Activated naive CD4-positive, alpha-beta T cell treated with anti-CD3 and anti-CD28 coated beads for 36 hours (primary cell): ENCODE measurements at places on chromosomes 16 and 17. TPM values are rescaled to one million over a fixed set of nuclear protein-coding genes. Genes with fewer than 3 reads are reported as not detected.

Gene ALOX12B
- 2.0 TPM for total RNA-seq

Gene ACACA
- total RNA-seq, result 59.8 TPM

Gene WNT3
- total RNA-seq, result not detected

GRCh38 chr17:20010099-20010863, 1.1 kb downstream of the SPECC1 start:
- peaks cover 8% of the 10 kb centered on the region for H3K4me1 ChIP-seq
- DNase-seq, result peak; percentile 15
- peaks cover 55% of the 10 kb centered on the region for H3K27me3 ChIP-seq

- no peak for DNase-seq
- H3K27ac ChIP-seq, result no peak overlapping the region
- no peaks in the 10 kb centered on the region for H3K27me3 ChIP-seq
- H3K36me3 ChIP-seq, result no peaks in the 10 kb centered on the region
These were observed 1062.7 kb upstream of the EEF2KMT start for GRCh38 chr16:6160303-6160702.

Gene VPS35
- 93.0 TPM for total RNA-seq

GRCh38 chr17:83084621-83085056, 5.2 kb downstream of the METRNL start:
- H3K4me1 ChIP-seq, result peaks cover 21% of the 10 kb centered on the region
- peak overlapping the region; percentile 83 for H3K27ac ChIP-seq
- no peak for DNase-seq
- H3K27me3 ChIP-seq, result peaks cover 5% of the 10 kb centered on the region

Gene HOXB6
- total RNA-seq, result not detected

DNA sequence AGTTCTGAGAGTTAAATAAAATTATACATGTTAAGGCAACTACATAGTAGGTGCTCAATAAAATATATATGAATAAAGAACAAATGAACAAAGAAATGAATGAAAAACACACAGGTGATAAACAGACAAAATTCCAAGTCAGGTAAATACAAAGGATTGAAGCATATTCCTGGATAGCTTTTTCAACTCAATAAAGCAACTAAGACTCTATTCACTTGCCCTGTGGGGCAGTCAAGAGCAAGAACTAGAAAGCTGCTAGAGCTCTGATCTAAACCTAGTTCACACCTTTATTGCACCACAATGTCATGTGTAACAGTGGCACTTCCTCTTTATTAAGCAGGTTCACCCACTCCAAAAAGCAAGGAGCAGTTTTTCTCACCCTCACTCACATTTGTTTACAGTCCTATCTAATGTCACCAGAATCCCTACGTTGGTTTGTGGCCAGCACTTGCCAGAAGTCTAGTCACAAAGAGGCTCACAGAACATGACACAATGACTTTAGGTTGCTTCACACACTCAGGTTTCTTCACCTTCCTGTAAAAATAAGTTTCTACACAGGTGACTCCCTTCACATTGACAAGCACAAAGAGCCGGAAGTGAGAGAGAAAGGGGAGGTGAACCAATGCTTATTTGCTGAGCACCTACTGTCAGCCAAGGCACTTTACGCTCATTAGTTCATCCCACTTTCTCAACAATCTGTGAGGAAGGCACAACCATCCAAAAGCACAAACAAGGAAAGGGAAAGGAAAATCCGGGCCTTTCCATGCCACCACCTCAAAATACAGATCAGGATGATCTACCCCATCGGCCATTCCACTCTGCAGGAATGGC, 70.8 kb downstream of the XPO6 start:
- H3K4me3 ChIP-seq, result peak overlapping the region; percentile 70
- peaks cover 87% of the 10 kb centered on the region for H3K4me1 ChIP-seq
- DNase-seq, result peak; percentile 91
- peaks cover 46% of the 10 kb centered on the region for H3K36me3 ChIP-seq

DNA sequence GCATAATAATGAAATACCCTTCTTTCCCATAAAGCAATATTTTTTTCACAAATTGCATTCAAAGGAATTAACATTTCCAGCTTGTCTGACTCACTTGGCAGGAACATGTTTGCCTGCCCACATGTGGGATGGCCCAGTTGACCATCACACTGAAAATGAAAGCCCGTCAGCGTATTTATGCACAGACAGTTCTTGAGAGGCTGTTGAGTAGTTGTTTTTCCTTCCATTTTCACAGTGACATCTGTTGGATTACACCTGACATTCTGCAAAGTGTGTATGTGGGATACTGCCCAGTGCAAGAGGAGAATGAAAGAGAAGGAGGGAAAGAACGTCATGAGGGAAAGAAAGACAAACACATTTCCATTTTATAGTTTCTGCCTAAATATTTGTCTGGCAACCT, 29.7 kb downstream of the HS3ST4 start:
- H3K4me1 ChIP-seq, result no peaks in the 10 kb centered on the region
- no peak overlapping the region for H3K4me3 ChIP-seq
- H3K27ac ChIP-seq, result no peak overlapping the region
- H3K27me3 ChIP-seq, result peaks cover 4% of the 10 kb centered on the region

DNA sequence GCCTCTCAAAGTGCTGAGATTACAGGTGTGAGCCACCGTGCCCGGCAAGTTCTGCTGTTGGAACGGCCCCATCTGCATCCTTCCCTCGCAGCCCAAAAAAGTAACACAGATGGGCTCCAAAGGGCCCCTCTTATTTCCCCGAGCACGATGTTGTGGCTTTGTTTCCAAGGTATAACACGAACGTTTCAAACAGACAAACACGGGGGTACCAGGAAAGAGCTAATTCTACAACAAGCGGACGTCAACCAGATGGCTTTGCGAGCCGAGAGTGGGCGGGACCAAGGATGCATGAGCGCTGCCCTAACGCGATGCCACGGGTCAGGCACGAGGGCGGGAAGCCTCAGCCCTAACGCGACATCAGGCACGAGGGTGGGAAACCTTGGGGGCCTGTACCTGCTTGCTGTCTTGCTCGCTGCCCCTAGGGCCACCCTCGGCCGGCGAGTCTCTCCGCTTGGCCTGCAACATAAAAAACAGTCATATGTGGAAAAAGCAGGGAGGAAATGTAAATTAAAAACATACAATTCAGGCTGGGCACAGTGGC, 24.2 kb downstream of the UNKL start:
- no peak for DNase-seq
- H3K27ac ChIP-seq, result no peak overlapping the region
- no peaks in the 10 kb centered on the region for H3K36me3 ChIP-seq
- no peak overlapping the region for H3K4me3 ChIP-seq
- no peaks in the 10 kb centered on the region for H3K27me3 ChIP-seq

- H3K4me1 ChIP-seq, result peaks cover 21% of the 10 kb centered on the region
- no peaks in the 10 kb centered on the region for H3K27me3 ChIP-seq
- DNase-seq, result peak; percentile 26
These were observed 60.7 kb downstream of the WSB1 start for GRCh38 chr17:27354491-27355081.

Gene PYDC1
- not detected for total RNA-seq

GRCh38 chr17:13484020-13484419, 117.7 kb downstream of the HS3ST3A1 start:
- H3K4me3 ChIP-seq, result no peak overlapping the region
- H3K36me3 ChIP-seq, result no peaks in the 10 kb centered on the region
- no peaks in the 10 kb centered on the region for H3K4me1 ChIP-seq
- peaks cover 5% of the 10 kb centered on the region for H3K27me3 ChIP-seq
- H3K27ac ChIP-seq, result no peak overlapping the region

DNA sequence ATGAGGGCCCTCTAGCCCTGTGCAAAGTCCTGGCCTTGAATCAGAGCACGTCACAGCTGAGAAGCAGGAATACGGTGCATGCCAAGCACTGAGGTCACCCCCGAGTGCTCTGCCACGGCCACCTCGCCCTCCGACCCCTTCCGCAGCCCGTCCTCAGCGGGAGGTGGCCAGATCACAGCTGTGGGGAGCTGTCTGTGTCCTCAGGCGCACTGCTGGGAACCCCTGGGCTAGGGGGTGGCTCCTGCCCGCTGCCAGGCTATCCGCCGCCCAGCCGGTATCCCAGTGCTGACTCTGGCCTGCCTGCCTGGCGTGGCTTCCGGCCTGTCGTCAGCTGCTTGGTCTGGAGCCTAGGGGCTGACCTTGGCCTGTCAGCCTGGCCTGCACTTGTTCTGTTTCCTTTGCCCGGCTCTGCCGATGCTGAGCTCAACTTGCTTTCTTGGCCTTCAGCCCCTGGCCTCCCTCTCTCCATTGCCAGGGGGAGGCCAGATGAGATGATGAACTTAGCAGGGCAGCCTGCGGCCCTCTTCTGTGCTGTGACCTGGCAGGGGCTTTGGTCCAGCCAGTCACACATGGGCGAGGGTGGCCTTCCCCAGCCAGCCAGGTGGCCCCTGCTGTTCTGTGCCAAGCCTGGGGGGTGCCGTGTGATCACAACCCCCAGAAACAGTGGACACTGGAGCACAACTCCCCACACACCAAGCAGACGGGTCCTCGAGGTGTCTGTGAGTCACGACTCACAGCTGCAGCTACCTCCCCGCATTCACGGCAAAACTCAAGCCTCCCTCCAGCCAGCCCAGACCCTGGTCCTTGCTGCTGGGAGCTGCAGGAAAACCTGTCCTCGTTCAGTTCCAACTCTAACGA, 77.3 kb downstream of the ZDHHC7 start:
- no peaks in the 10 kb centered on the region for H3K27me3 ChIP-seq
- H3K4me1 ChIP-seq, result no peaks in the 10 kb centered on the region
- H3K27ac ChIP-seq, result no peak overlapping the region
- DNase-seq, result no peak
- no peaks in the 10 kb centered on the region for H3K36me3 ChIP-seq

GRCh38 chr16:6861135-6861814, 471.4 kb upstream of the RBFOX1 start:
- DNase-seq, result no peak
- H3K27ac ChIP-seq, result no peak overlapping the region
- no peaks in the 10 kb centered on the region for H3K36me3 ChIP-seq
- no peak overlapping the region for H3K4me3 ChIP-seq

GRCh38 chr17:6507535-6507934, 48.8 kb downstream of the PITPNM3 start:
- no peaks in the 10 kb centered on the region for H3K27me3 ChIP-seq
- no peak for DNase-seq
- no peaks in the 10 kb centered on the region for H3K36me3 ChIP-seq
- H3K4me3 ChIP-seq, result no peak overlapping the region
- no peaks in the 10 kb centered on the region for H3K4me1 ChIP-seq

Gene CARD14
- total RNA-seq, result not detected

Gene CNGB1
- total RNA-seq, result not detected

Gene CD79B
- 24.3 TPM for total RNA-seq

DNA sequence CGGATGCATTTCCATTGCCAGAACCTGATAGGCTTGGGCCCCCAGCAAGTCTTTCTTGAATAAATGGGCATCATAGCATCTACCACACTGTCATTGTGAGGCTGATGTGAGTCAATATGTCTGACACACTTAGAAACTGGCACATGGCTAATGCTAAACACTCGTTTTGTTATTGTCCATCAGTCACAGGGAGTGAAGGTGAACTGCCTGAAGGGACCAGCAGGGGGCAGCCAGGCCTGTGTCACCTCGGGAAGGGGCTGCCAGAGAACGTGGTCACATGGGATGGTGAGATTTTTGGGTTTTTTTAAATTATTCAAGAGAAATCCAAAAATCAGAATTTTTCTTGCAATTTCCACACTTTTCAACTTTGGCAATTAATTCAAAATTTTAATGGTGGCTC, 831 bp upstream of the RCVRN start:
- DNase-seq, result peak; percentile 34
- H3K27me3 ChIP-seq, result peaks cover 3% of the 10 kb centered on the region
- H3K36me3 ChIP-seq, result no peaks in the 10 kb centered on the region
- no peak overlapping the region for H3K27ac ChIP-seq
- no peaks in the 10 kb centered on the region for H3K4me1 ChIP-seq

- peaks cover 44% of the 10 kb centered on the region for H3K4me1 ChIP-seq
- no peak overlapping the region for H3K4me3 ChIP-seq
- peaks cover 34% of the 10 kb centered on the region for H3K36me3 ChIP-seq
- no peaks in the 10 kb centered on the region for H3K27me3 ChIP-seq
- DNase-seq, result no peak
- H3K27ac ChIP-seq, result no peak overlapping the region
These were observed 17.0 kb downstream of the N4BP1 start for GRCh38 chr16:48592839-48593429.

GRCh38 chr16:78396046-78396445, 296.6 kb downstream of the WWOX start:
- DNase-seq, result no peak
- H3K4me3 ChIP-seq, result no peak overlapping the region
- peaks cover 18% of the 10 kb centered on the region for H3K36me3 ChIP-seq
- no peak overlapping the region for H3K27ac ChIP-seq
- H3K4me1 ChIP-seq, result no peaks in the 10 kb centered on the region

Gene SMIM5
- not detected for total RNA-seq

DNA sequence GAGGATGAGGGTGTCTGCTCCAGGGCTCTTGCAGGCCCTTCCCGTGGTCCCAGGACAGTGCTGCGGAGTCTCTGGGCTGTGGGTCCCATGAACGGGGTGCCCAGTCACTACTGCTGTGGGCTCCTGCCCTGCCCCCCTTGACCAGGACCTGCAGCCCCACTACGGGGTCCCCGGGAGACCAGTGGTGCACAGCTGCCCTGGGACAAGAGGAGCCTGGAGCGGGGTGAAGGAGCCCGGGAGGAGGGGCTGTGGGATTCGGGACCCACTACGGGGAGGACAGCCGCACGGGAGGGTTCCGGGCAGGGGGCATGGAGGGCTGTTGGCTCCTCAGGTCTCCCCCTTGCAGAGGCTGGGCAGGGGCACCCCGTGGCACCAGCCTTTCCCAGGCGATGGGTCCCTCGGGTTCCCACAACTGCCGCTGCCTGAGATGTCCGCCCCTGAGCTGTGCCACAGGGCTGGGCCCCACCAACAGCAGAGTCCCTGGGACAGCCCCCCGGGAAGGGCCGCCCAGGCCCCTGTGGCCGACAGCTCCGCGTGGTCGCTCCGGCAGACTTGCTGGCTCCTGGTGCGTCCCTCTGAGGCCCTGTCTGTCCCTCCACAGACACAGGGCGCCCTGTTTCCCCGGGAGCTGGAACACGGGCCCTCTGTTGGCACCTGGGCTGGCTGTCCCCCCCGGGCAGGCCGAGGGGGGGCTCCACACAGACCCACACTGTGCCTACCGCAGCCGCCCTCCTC, 52.1 kb upstream of the GNG13 start:
- H3K4me1 ChIP-seq, result no peaks in the 10 kb centered on the region
- no peak for DNase-seq
- no peak overlapping the region for H3K4me3 ChIP-seq

- DNase-seq, result no peak
- H3K27ac ChIP-seq, result no peak overlapping the region
- H3K4me1 ChIP-seq, result peaks cover 7% of the 10 kb centered on the region
- H3K36me3 ChIP-seq, result no peaks in the 10 kb centered on the region
- H3K4me3 ChIP-seq, result no peak overlapping the region
These were observed 37.7 kb upstream of the ALDH3A2 start for GRCh38 chr17:19610879-19611278.

Gene PIMREG
- total RNA-seq, result 18.1 TPM

Gene CSF3
- total RNA-seq, result not detected

- H3K27me3 ChIP-seq, result peaks cover 10% of the 10 kb centered on the region
- no peaks in the 10 kb centered on the region for H3K36me3 ChIP-seq
- DNase-seq, result no peak
- no peaks in the 10 kb centered on the region for H3K4me1 ChIP-seq
- H3K27ac ChIP-seq, result no peak overlapping the region
- H3K4me3 ChIP-seq, result no peak overlapping the region
These were observed 239.6 kb upstream of the FOXF1 start for GRCh38 chr16:86270696-86271095.

Gene KRTAP1-5
- not detected for total RNA-seq

Gene CLEC18C
- total RNA-seq, result 0.31 TPM

- DNase-seq, result no peak
- H3K4me1 ChIP-seq, result no peaks in the 10 kb centered on the region
- H3K36me3 ChIP-seq, result peaks cover 5% of the 10 kb centered on the region
These were observed 41.0 kb downstream of the CHCT1 start for GRCh38 chr17:60463157-60463835.

- no peaks in the 10 kb centered on the region for H3K36me3 ChIP-seq
- no peak overlapping the region for H3K27ac ChIP-seq
- peaks cover 22% of the 10 kb centered on the region for H3K4me1 ChIP-seq
These were observed 124.0 kb downstream of the RGS9 start for GRCh38 chr17:65261152-65261551.

Gene IKZF3
- 36.1 TPM for total RNA-seq
